Activated gamma-delta T cell treated with Interleukin-2 at 50 U/mL for 16 hours (primary cell): ENCODE measurements at places on chromosomes 2 and 18.

DNA sequence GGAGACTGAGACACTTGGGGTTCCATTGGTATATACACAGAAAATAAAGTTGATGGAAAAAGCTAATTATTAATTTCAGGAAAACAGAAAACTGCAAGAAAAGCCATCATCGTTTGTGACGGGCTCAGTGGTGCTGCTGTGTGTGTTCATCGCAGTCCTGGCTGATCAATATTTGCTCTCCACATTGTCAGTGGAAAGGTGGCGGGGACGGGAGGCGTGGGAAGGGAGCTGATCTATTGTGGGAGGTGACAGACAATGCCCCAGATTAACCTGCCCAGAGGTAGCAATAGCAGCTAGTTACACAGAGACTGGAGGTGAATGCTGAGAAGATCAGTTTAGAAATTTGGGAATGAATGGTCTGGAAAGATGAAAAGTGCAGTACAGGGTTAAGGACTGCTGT lies 50.0 kb upstream of the CTDP1 start:
- DNase-seq, result no peak

- DNase-seq, result no peak
Measured at GRCh38 chr2:238380785-238381184, 45.9 kb upstream of the ASB1 start.

DNA sequence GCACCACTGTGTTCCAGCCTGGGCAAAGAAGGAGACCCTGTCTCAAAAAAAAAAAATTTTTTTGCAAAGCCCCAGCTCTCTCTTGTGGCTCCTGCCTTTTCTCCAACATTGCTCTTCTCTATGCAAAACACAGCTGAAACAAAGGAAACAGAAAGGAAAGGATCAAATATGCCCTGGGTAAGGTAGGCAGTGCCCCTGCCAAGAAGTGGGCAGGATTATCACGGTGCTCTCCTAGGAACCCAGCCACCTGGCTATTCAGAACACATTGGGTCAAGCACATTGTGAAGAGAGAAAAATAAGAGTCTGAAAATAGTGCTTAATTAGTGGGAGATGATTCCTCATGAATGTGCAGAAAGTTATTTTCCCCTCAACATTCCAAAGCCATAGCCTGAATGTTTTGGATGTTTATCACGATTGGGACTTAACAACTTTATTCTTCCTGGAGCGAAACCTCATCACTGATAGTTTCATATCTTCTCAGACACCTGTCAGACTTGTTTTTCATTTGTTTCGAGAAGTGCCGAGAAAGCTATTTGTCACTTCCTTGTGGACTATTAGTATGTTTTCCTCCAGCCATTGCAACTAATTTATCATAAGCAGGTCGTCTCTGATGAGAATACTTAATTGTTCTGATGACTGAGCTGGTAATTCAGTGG lies 42.7 kb upstream of the RPL31 start:
- no peak for DNase-seq

DNA sequence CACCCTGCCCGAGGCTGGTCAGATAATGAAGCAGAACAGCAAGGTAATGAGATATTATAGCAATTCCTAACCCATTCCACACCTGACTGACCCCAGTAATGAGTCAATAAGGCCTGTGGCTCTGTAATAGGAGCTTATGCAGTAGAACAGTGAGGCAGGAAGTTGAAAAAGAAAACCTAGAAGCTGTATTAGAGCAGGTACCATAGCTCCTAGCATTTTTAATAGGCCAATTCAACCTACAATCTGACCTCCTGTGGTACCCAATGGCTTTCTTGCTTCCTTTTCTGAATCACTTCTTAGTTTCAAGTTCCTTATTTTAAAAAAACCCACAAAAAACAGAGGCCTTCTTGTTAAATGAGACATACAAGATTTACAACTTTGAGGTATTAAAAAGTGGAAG lies 43.6 kb upstream of the MAP2 start:
- no peak for DNase-seq

- no peak for DNase-seq
Measured at GRCh38 chr18:59033359-59033758, 106.3 kb upstream of the SEC11C start.

- no peak for DNase-seq
Measured at GRCh38 chr2:195898505-195899191, 170.0 kb downstream of the DNAH7 start.

- no peak for DNase-seq
Measured at GRCh38 chr2:195458936-195459335, 198.1 kb upstream of the SLC39A10 start.
